ENCODE measurements at places on chromosomes 5 and 9.

GRCh38 chr5:6843335-6843734, 130.1 kb downstream of the TENT4A start:
- no peak for DNase-seq

DNA sequence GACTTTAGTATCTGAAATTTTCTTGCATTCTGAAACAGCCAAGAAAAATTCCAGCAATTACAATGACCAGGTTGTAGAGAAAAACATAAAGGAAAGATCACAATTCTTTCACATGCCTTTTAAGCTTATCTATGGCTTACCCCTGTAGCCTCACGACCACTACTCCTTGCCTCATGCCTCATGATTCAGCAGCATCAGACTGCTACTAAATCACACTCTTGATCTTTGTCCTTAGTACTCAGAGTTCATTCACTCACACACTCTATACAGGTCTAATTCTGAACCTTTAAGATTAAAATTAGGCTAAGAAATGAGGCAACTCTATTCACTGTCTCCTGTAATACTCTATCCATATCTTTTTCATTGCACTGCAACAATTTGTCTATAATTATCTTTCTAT, 415.1 kb downstream of the MLLT3 start:
- DNase-seq, result no peak

GRCh38 chr5:95244479-95244878, 40.4 kb downstream of the MCTP1 start:
- no peak for DNase-seq

DNA sequence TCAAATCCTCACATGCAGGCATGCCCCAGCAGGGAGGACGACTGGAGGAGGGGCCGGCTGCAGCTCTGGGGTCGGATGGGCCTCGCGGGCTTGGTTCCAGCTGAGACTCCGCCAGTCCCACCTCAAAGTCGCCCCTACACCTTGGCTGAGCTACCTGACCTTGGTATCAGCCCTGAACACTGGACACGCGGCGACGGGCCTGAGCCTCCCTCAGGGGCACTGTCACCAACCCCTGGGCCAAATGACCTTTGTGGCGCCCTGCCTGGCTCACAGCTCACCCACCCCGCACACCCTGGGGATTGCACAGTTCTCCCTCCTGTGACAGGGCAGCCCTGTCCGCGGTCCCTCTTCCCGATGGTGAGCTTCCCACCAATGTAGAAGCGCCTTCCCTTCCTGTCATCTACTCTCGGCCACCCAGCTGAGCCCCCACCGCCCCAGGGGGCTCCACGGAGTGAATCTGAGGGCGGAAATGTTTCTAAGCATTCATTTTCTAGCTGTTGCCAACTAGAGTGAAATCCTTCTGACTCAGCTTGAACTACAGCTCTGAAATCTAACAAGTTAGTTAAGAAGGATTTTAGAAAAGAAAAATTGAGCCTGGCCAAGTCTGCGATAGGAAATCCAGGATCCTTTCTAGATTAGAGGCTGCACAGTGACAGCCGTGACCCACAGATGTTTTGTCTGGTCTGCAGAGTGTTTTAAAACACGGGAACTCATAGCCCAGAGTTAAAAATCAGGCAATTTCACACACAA, 138.9 kb upstream of the PHYKPL start:
- no peak for DNase-seq

GRCh38 chr9:4873066-4873465, 80.3 kb downstream of the RCL1 start:
- no peak for DNase-seq

DNA sequence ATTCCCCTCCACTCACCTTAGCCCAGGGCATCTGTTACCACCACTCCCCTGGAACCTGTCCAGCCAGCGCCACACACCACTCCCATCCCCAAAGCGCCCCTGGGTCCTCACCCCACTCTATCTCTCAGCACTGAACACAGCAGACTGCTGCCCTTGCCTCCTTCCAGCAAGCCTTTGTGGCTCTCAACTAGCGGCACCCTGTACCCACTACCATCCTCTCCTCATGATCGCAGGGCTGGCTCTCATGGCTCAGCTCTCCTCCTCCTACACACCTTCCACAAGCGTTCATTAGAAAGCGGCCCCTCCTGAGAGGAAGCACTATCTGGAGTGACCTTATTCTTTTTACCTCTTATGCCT, 13.3 kb upstream of the BASP1 start:
- DNase-seq, result no peak

DNA sequence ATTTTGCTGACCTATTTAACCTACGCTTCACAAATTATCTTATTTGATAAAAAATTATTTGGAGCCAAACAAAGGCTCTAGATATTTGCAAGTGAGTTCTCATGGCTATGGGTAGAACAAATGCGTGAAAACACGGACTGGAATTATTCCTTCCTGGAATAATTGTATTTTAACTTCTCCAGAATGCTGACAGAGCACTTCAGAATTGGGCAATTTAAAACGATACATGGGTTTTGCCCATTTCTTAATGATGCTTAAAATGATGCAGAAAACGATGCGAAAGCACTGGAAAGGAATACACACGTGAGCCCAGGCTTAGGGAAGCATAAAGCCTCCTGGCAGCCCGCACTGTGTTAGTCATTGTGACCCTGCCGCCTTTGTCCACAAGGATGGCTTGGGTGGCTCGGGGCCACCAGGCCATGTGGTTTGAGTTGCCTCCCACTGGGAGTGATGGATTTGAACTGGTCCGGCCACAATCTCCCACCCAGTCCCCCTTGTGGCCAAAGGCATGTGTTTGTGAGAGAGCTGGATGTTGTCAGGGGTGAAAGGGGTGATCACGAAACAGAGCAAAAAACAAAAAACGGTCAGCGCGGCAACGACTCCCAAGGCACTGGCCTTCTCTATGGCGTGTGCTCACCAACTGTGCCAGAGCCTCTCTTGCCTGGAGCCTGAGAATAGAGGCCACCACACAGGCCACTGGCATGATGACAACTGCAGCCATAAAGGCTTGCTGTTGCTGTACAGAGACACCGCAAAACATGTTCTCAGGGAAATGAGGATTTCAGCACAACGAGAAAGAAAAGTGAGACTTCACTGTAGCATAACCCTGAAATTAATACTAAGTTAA, 234.2 kb upstream of the ADAMTS16 start:
- DNase-seq, result peak; percentile 29

- DNase-seq, result peak; percentile 99
Observed at GRCh38 chr5:31021181-31021624, 172.3 kb upstream of the CDH6 start.

GRCh38 chr5:147190331-147190730, 44.5 kb upstream of the STK32A start:
- DNase-seq, result no peak

- DNase-seq, result no peak
Observed at GRCh38 chr5:134120386-134121138, 6.1 kb downstream of the TCF7 start.

- no peak for DNase-seq
Observed at GRCh38 chr5:125180231-125180829, 433.9 kb upstream of the ZNF608 start.

GRCh38 chr9:98502311-98502975, 206.3 kb downstream of the GABBR2 start:
- DNase-seq, result no peak

GRCh38 chr9:254516-254915, 39.9 kb downstream of the DOCK8 start:
- no peak for DNase-seq

- no peak for DNase-seq
Observed at GRCh38 chr5:170551076-170551475, 47.3 kb downstream of the KCNIP1 start.

GRCh38 chr9:107810461-107810961, 320.9 kb upstream of the KLF4 start:
- DNase-seq, result peak; percentile 86

GRCh38 chr9:11931109-11931508, 762.1 kb upstream of the TYRP1 start:
- DNase-seq, result no peak

GRCh38 chr5:78887384-78888118, 97.6 kb downstream of the ARSB start:
- DNase-seq, result no peak

DNA sequence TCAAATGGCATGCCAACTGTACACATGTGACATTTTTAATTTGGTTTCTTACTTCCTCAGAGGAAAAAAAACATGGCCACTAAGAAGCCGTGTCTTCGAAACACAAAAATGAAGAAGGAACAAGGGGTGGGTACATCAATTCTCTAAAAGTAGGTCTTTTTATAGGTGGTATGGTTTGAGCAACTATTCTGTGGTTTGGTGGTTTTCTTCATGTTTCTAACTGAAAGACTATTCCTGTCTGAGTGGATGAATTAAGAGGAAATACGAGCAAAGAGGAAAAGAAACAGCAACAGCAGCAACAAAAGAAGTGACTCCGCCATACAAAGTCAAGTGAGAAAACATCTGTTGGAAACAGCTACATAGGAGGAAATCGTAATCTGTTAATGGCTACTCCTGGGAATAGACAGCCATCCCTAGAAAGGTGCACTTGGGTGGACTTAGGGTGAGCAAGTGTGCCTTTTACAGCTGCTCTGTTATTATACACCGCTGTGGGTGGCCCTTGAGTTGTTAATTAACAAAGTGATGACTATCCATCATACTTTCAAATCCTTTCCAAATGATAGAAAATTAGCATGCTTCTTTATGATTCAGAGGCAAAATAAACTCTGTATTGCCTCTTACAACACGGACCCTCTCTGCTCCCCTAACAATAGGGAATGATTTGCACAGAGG, 575.8 kb downstream of the TLE1 start:
- no peak for DNase-seq

- DNase-seq, result peak; percentile 42
Observed at GRCh38 chr5:124790301-124790894, 44.0 kb upstream of the ZNF608 start.

GRCh38 chr5:66870708-66871107, 274.5 kb downstream of the MAST4 start:
- no peak for DNase-seq

All from RCC 7860 (cell line).